ENCODE measurements at places on chromosomes 12 and 14.

- no peak for DNase-seq
Measured at GRCh38 chr12:82876075-82876474, 189.4 kb downstream of the TMTC2 start.

- DNase-seq = no peak
Measured at GRCh38 chr12:6375269-6376078, at the start of gene SCNN1A. SCNN1A (minus strand) TSS chr12:6375563; CDS start chr12:6374783, 780 bp downstream.

DNA sequence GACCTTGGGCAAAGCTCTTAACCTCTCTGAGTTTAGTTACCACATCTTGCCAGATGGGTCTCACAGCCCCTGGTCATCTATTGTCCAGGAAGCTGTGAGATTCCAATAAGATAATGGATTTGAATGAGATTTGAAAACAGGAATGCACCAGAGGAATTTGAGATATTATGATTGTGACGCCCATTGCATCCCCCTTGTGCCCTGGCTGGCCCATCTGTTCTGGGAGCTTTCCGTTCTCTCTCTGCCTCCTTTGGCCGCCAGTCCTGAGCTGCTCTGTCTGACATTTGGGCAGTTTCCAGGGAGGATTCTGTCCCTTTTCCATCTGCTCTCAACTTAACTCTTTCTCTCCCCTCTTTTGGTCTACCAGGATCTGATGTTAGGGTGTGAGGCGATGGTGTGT lies 24.6 kb downstream of the SRRM4 start:
- DNase-seq = no peak

DNA sequence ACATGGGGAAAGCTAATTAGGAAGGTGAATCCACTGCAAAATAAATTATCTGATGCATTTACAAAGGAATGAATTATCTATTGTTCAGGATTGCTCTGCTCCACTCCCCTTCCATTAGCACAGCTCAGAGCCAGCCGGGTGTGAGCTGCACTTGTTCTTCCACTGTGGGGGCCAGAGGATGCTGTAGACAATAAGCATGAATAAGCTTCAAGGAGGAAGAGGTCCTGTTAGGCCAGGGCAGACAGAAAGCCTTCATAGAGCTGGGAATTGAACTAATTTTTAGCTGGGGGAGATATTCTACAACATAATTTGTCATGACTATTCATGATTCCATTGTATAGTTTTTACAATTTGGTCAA lies 137.6 kb upstream of the MAX start:
- no peak for DNase-seq

DNA sequence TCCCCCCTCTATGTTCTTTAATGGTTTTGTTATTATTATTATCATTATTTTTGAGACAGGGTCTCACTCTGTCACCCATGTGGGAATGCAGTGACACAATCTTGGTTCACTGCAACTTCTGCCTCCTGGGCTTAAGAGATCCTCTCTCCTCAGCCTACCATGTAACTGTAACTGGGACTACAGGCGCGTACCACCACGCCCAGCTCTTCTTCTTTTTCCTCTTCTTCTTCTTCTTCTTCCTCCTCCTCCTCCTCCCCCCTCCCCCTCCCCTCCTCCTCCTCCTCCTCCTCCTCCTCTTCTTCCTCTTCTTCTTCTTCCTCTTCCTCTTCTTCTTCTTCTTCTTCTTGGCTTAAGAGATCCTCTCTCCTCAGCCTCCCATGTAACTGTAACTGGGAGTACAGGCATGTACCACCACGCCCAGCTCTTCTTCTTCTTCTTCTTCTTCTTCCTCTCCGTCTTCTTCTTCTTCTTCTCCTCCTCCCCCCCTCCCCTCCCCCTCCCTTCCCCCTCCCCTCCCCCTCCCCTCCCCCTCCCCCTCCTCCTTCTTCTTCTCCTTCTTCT lies 5.4 kb upstream of the KRT7 start:
- no peak for DNase-seq

DNA sequence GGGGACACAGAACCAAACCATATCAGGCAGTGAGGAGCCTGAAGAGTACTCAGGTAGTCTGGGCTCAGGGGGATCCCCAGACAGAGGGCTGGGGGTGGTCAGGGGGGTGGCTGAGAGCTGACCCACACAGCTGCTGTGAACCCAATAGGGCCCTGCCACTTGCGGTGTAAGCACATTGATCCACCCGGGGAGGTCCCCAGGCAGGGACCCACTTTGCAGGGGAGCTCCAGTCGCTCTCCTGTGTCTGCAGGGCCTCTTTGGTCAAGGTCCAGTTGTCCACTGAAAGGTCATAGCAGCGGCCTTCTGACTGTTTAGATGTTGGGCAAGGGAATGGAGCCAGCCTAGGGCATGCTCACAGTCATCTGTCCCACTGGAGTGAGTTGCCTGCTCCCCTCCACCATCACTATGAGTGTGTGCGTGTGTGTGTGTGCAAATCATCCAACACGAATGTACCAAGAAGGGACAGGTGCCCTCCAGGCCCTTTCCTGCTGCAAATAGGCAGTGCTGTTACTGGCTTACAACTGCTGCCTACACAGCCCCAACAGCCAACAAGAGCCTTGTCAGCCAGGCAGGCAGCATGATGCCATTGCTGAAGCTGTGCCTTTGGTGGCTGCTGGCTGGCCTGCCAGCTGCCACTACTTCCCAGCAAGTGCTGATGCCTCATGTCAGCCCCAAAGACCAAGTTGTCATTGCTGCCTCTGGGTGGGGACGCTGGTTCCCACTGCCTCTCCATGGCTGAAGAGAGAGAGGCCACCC lies 71.3 kb downstream of the TSPAN11 start:
- no peak for DNase-seq

- no peak for DNase-seq
Measured at GRCh38 chr14:62445570-62445969, 599.7 kb downstream of the KCNH5 start.

- no peak for DNase-seq
Measured at GRCh38 chr12:43493261-43493797, 58.7 kb downstream of the ADAMTS20 start.

DNA sequence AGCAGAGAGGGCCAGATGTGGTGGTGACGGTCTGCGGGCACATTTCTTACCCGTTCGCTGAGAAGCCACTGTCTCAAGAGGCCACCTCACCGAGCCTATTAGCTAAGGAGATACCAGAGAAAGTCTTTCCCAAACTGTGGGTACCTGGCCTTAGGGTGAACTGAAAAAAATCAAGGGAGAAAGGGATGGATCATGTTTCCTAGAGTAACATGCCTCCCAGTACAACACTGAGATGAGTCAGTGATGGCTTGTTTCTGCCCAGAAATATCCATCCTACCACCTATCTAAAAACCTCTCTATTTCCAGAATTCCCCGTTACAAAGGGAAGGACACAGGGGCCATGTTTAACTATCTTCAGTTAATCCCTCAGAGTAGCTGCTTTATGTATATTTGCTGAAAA lies 83.7 kb downstream of the LMNTD1 start:
- no peak for DNase-seq

DNA sequence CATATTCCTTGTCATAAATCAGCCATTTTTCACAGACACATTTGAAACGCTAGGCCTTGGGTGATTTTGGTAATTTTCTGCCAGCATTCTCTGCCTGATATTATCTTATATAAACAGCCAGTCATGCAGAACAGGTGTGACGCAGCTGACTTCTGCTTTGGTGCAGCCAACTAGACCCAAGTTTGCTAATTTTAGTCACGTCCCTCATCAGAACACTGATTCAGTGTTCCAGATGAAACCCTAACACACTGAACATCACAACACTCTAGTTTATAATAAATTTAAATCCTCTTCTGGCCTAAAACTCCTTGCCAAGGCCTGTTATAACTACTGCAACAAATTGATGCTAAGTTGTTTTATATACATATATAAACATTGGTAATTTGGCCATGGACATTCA lies 386.1 kb downstream of the SEC23A start:
- DNase-seq = no peak

DNA sequence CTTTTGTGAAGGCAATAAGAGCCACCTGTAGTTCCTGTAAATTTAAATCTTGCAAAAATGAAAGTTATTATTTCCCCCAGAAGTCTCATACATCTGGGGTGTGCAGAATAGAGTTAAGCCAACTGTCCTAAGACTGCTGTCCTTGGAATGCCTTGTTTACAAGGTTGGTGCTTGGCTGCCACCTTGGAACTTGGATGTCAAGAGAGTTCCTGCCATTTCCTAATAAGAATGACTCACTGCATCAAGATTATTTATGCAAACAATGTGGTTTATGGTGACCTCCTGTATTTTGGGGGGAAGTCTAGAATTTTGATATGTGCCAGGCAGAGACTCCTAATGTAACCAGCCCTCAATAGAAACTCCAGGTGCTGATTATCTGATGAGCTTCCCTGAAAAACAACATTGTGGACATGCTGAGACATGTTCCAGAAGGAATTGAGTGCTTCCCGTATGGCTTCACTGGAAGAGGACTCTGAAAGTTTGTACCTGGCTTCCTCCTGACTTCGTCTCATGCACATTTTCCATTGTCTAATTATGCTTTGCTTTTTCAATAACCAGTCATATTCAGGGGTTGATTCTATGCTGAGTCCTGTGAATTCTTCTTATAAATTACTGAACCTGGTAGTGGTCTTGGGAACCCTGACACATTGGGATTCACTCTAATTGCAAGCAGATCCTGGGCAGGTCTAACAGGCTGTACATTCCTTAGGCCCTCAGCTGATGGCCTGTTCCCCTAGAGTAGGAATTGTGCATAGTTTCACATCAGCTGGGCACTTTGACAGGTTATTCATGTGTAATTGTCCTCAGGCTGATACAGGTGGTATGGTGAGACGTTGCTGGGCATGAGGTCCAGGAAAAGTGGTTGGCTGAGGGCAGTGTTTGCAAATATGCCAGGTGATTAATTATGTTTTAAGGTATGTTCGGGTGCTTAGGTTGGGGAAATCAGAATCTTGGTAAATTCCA lies 1370.7 kb upstream of the TMEM132C start:
- DNase-seq = no peak

GRCh38 chr12:41217727-41218126 lies 29.6 kb downstream of the PDZRN4 start:
- no peak for DNase-seq

- no peak for DNase-seq
Measured at GRCh38 chr14:103158688-103159087, 35.4 kb downstream of the TNFAIP2 start.

- no peak for DNase-seq
Measured at GRCh38 chr12:112705037-112705632, 86.4 kb upstream of the RPH3A start.

DNA sequence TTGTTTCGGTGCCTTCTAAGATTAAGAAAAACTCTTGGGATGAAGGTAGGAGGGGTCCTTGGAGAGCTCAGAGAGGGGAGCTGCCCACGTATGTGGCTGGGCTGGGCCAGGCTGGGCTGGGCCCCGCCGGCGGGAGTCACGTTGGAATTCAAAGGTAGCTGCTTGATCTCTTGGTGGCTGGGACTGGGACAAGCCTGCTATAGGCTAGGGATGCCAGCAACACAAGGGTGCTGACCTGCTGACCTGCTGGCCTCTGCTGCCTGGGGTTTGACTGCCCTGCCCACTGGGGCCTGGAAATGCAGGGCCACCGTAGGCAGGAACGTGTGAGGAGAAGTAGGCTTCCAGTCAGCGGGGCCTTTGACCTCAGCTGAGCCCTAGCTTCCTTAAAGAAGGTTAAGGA lies 52.8 kb upstream of the GTF2A1 start:
- no peak for DNase-seq

DNA sequence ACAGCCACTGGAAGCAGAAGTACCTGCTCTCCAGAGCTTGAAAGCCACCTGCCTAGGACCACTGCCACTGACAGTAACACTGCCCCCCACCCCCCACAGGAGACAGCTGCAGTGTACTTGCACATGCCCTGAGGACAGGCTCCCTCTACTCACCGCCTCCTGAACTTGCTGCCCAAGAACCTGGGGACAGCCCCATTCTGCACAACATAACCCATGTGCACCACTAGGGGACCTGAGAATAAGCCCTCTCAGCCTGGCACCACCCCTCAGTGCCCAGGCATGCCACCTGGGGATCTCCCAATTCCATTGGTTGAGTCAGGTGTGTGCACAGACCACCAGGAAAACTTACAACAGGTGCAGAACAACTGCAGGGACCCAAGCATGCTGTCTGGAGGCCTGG lies 67.1 kb upstream of the KIF21A start:
- DNase-seq = no peak

DNA sequence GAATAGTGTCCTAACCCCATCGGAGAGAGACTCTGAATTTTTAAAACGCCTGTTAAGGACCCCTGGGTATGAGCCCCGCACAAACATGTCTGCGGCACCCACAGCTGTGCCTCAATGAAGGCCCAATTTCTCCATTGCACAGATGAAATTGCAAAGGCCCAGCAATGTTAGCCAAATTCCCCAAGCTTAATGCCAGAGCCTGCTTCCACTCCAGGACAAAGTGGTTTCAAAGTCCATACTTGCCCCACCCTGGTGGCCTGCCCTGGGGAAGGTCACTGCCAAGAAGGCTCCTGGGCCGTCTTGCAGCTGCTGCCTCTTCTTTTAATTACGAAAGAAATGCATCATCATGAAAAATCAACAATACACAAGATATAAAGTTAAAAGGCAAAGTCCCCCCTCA lies 1179.7 kb downstream of the VRK1 start:
- no peak for DNase-seq

- DNase-seq = no peak
Measured at GRCh38 chr14:54768501-54769129, 134.0 kb downstream of the GCH1 start.

DNA sequence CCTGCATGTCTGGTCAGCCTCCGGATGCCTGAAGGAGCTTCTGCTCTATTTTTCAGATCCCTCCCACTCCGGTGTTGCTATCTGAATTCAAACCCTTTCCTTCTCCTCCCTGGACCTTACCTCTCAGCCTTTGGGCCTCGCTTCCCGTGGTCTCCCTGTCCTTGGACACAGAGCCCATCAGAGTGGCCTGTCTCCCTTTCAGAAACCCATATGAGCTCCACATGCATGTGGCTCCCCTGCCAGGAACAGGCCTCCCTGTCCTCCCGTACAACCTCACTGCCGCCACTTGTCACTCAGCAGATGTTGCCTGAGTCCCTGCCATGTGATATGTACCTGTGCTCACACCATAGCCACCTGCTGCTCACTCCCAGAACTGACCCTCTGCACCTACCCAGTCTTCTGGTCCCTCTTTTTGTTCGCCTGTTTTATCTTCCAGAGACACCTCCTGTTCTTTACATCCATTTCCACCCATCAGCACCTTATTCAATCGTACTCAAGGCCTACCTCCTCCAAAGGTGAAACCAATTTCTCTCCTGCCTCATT lies 182.5 kb downstream of the ZFP36L1 start:
- DNase-seq = no peak

DNA sequence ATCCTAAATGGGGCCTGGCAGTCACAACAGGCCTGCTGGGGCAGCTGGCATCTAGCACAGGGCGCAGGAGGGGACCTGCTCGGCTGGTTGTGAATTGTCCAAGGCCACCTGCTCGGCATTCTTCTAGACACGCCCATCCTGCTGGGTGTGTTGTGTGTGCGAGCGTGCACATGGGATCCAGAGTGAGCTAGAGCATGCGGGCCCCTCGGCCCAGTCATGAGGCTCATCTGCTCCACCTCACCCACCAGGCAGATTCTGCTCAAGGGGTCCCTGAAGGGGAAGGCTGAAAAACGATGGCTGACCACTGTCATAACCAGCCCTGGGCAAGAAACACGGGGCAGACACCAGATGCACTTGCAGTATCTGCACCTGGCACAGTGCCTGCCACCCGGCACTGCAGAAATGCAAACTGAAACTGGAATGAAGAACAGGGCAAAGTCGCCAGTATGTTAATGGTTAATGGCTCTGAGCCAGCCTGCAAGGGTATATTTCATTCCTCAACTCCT lies 31.8 kb downstream of the MAX start:
- no peak for DNase-seq

- peak; percentile 51 for DNase-seq
Measured at GRCh38 chr12:118377884-118378470, 1.6 kb downstream of the SUDS3 start.

GRCh38 chr14:58574623-58575022 lies 63.1 kb upstream of the DACT1 start:
- no peak for DNase-seq

Data from GM18507 (cell line).